ENCODE measurements at places on chromosomes 6 and 20.

DNA sequence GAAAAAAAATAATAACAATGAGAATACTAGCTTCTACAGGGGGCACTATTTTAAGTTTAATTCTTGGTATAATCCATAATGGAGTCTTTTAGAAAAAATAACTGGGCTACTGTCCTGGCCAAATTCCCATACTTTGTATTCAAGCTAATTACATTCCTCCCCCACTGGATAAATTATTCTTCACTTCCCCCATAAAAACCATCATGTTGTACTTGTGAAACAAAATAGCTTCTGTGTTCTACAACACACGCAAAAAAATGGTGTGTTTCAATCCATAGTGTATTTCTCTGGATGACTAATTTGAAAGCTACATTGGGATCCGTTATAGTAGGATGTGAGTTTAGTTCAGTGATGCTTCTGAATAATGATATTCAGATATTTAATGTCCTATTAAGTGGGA is 21.6 kb upstream of the HDDC2 start:
- DNase-seq, result no peak

DNA sequence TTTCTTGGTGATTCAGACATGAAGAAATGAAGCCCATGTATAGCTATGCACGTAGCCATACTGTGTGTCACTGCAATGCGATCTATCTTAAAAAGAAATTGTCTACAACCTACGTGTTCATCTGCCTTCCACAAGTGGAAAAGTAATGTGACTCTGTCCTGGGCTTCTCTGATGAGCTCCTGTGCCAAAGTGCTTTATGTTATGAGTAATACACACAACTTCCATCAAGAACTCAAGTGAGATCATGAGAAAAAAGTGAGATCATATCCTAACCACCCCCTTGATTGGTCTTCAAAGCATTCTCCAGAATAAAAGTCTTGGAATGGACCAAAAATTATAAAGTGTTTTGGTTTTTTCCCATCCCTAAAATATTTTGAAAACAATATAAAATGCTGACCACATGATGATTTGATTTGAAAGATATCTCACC is 114.3 kb downstream of the DST start:
- no peak for DNase-seq

DNA sequence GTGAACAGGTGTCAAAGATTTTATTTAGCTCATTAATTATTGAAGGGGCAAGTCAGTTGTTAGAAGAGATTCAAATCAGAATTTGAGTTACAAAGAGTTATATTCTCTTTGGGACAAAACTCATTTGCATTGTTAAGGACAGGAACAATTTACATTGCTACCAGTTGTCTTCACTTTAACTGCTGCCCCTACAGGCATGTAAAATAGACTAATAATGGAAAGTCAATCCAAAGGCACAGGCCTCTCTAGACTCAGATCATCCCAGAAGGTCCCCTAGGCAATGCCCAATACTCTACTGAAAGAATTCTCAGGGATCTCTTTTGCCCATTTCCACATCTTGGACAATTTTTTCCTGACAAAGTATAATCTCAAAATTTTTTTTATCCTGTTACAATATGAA is 95.7 kb downstream of the SCP2D1 start:
- DNase-seq, result no peak

DNA sequence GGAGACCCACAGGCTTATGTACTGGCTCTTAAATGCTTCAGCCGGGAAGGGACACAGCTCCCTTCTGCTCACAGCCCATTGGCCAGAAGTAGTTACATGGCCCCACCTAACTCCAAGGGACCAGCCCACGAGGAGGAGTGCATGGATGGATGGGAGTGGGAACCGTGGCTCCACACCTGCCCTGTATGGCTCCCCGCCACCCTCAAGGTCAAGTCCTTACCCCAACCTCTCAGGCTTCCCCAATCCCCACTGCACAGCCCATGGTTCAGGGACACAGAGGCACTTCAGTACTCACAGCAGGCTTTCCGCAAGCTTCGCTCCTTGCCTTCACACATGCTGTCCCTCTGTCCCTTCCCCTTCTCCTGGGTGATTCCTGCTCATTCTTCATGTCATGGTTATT is 137.9 kb upstream of the KCNG1 start:
- no peak for DNase-seq

GRCh38 chr6:37173493-37174195 is 3.7 kb downstream of the PIM1 start:
- no peak for DNase-seq

GRCh38 chr20:63457737-63458136 is 14.7 kb downstream of the KCNQ2 start:
- DNase-seq, result no peak

GRCh38 chr6:88561034-88561953 is 395.1 kb upstream of the CNR1 start:
- DNase-seq, result no peak

- DNase-seq, result no peak
Measured at GRCh38 chr6:77455271-77455670, 8.0 kb downstream of the HTR1B start.

DNA sequence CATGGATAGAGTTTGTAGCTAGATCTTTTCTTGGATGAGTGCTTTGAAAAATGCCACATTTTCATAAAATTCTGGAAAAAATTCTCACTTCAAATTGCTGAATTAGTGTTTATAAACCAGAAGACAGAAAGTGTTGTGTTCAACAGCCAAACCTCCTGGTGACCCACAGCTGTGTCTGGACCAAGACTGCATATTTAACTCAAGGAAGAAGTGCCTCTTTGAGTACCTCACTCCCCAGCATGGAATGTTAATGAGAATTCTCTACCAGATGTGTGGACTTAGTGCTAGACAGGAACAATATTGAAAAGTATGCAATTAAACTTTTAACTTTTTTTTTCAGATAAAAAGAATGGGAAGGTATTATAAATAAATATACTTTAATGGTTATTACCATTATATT is 609.3 kb downstream of the COL12A1 start:
- no peak for DNase-seq

GRCh38 chr20:25453035-25453810 is 45.8 kb downstream of the GINS1 start:
- DNase-seq, result no peak

- DNase-seq, result no peak
Measured at GRCh38 chr6:18118330-18118729, 4.1 kb downstream of the NHLRC1 start.

DNA sequence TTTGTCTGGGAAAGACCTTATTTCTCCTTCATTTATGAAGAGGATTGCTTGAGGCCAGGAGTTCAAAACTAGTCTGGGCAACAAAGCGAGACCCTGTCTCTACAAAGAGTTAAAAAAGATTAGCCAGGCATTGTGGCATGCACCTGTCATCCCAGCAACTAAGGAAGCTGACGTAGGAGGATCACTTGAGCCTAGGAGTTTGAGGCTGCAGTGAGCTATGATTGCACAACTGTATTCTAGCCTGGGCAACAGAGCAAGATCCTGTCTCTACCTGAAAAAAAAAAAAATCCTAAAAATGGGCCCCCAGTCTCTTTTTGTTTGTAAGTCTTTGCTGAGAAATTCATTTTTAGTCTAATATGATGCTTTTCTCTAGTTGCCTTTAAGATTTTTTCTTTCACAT is 29.2 kb upstream of the EIF2S2 start:
- no peak for DNase-seq

GRCh38 chr20:34797012-34797995 is 28.1 kb downstream of the NCOA6 start:
- DNase-seq, result no peak

DNA sequence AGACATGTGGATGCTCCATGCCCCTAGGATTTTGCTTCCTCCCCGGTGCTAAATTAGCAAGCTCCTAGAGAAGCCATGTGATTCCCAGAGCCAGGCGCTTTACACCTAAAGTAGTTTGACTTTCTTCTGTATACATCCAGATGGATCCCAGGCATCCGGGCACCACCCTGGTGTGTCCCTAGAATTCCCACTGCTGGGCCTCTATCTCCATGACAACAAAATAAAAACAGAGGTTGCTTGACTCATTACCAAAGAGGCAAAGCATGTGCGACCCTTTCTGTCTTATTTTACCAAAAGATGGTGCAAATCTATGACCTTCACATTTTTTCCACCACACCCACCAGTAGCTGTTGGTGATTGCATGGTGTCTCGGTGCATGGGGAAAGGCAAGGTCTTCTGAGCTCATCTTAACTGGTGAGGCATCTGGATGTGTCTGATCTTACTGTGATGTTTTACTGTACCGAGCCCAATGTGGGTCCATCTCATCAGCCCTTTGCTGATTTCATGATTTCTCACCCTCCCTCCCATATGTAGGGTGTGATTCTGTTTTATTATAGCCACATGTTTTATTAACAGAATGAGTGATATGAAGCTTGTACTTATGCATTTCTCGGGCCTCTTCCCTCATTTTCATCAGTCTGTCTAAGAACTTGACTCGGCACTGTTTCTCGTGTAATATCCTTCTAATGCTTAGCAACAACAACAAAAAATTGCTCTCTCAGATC is 27.4 kb upstream of the VAPB start:
- DNase-seq, result no peak

- DNase-seq, result no peak
Measured at GRCh38 chr6:50815436-50816114, 3.1 kb upstream of the TFAP2B start.

DNA sequence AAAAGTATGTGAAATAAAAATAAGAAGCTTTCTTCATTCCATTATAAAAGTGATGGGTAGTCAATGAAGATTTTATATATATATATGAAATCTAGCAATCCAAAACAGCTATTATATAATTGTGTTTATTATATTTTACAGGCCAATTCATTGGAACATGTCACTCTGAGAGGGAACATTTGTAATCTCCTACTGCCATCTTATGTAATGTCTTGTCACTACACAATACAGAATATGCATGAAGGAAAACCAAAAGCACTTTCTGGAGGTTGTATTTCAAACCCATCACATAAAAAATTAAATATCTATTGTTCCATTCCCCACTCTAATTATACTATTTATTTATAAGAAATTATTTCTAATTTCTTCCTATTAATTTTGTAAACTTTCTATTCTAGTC is 31.5 kb upstream of the IRAK1BP1 start:
- no peak for DNase-seq

DNA sequence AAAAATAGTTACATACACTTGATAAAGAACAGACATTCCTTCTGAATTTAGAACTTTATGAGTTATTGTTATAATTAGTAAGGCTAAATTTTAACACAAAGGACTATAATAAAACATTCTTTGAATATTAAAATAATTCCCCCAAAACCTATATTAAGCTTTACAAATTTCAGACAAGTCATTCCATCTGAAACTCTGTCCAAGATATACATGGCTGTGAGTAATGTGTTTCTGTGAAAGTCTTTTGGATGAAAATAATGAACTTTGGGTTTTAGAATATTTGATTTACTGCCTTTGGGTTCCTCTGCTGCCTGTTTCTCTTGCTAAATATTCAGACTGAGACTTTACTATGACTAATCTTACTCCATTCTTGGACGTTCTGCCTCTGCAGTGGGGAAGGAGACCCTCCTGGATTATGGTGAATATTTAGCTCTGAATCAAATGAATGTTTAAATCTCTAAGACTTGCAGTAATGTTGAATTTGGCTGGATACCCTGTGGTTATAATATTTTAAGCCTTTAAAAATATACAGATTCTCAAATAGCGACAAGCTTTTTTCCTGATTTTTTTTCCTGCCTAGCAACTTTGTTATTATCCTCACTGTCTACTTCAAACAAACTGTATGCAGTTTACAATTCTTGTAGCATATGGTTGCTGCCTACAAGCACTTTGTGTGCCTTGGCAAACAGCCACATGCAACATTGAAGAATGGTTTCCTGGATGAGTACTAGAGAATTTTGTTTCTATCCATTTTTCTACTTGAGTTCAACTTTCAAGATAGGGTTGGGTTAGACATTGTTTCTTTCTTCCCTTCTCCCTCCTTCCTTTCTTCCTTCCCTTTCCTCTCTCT is 51.4 kb downstream of the TXLNB start:
- no peak for DNase-seq

DNA sequence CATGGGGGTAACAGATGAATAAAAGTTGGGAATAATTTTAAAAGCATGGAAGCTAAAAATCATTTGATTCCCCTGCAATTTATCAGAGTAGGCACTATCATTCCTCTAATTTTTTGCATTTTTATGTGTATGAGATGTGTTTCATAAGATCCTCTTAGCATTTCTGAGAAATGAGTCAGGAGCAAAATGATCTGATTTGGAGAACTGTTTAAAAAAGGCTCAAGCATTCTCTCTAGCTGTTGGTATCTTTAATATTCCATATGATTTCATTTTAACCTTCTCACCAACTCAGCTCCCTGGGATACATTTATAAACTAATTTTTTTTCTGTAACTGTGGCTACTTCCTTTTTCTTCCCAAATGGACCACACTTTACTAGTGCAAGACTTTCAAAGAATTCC is 60.9 kb downstream of the MCHR2 start:
- DNase-seq, result no peak

GRCh38 chr6:139416146-139416545 is 41.7 kb upstream of the CITED2 start:
- no peak for DNase-seq

Measured in activated CD8-positive, alpha-beta memory T cell treated with anti-CD3 and anti-CD28 coated beads for 1 hour (primary cell).